ENCODE measurements at places on chromosomes 7 and 10.

GRCh38 chr10:16795410-16796073, 21.7 kb downstream of the RSU1 start:
- DNase-seq: no peak

DNA sequence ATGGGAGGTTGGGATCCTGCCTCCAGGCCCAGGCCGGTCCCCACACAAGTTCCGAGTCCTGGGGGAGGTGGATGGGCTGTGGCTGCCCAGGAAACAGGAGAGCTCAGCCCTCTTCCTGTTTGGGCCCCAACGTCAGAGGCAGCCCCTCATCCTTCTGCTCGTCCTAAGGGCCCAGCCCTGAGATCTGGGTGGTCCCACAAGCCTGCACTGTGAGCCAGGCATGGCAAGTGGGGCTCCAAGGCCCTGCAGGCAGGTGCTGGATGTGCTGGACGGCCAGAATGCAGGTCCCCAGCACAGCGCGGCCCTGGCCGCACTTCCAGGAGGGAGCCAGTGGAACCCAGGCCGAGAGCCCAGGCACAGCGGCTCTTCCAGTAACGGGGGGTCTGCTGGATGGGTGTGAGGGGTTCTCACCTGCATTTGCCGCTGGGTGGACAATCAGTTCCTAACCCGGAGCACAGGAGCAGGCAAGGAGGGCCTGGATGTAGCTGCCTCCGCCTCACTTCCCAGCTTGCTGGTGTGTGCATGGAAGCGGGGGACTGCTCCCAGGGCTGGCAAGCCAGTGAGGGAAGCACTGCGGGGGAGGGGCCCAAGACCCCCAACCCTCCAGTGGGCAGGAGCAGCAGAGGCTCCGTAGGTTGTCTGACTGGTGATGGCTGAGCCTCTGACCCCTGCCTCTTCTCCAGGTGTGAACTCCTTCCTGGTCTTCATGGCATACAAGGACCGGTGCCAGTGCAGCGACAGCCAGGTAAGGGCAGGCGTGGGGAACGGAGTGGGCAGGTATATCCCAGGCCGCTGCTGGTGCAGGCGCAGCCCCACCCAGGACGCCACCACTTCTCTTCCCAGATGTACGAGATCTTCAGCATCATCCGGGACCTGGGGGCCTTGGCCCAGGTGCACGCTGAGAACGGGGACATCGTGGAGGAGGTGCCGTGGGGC, 9.7 kb downstream of the DPYSL4 start:
- no peak for DNase-seq

DNA sequence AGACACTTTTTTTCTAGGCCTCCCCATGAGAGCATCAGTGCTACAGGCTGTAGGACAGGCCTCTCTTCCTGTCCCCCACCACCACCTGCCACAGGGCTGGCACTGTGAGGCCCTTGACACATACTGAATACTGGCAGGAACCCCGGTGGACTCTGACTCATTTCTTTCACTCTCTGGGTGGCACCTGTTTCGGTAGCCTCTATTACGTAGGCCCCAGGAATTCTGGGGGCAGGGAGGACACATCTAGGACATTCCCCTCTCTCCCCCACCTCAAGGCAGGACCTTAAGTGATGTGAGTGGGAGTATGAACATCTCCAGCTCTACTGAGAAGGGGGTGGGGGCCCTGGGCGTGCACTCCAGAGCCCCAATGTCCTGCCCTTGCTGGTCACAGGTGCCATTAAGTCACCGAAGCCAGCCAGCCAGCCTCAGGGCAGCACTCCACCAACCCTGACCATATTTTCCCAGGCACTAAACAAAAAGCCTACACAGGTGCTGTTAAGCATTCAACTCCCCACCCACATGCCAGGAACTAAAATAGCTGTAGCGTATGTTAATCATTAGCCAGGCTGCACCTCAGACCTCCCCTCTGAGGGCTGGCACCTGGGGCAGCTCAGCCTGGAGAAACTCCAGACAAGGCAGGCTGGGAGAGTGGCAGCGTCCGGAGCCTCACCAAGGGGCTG, 8.9 kb downstream of the ANXA11 start:
- DNase-seq: no peak

DNA sequence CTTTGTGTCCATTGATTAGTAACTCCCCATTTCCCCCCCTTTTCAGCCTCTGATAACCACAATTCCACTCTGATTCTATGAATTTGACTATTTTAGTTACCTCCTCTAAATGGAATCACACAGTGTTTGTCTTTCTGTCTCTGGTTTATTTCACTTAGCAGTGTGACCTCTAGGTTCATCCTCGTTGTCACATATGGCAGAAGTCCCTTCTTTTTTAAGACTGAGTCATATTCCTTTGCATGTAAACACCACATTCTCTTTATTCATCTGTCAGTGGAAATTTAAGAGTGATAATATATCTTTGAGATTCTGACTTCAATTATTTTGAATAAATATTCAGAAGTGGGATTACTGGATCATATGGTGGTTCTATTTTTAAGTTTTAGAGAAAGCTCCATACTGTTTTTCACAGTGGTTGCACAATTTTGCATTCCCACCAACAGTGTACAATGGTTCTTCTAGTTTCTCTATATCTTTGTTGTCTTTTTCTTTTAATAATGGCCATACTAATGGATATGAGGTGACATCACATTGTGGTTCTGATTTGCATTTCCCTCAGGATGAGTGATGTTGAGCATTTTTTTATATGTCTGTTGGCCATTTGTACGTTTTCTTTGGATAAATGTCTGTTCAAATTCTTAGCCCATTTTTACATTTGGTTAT, 126.1 kb upstream of the GRB10 start:
- DNase-seq: no peak

- DNase-seq: no peak
These were observed 12.4 kb upstream of the CAMK2G start for GRCh38 chr10:73886661-73887293.

GRCh38 chr10:29627201-29628132, 7.3 kb downstream of the SVIL start:
- DNase-seq: no peak

GRCh38 chr10:116705498-116705897, 36.9 kb downstream of the HSPA12A start:
- DNase-seq: no peak

DNA sequence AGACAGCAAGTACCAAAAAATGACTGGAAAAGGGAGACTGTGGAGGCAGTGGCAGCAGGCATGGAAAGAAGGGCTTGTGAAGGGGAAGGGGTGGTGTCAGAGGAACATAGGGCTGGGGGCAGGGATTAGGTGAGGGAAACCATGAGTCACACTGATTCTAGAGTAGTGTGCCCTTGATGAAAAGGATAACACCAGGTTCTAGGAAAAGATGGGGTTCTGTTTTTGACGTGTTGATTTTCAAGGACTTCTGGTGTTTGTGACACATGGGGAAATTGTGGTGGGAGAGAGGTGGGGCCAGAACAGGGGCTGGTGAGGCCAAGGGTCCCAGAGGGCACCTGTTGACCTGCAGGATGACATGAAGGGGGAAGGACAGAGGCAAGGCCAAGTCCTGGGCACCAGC, 57.1 kb downstream of the FIGNL1 start:
- no peak for DNase-seq

- DNase-seq: no peak
These were observed 110.3 kb downstream of the ADRA2A start for GRCh38 chr10:111187096-111187495.

- DNase-seq: no peak
These were observed 634 bp downstream of the HECW1 start for GRCh38 chr7:43112941-43113621.

Data from stimulated activated CD4-positive, alpha-beta T cell treated with anti-CD3 and anti-CD28 coated beads, TNF-alpha, amount 100 ng/mL, for 1 hour (primary cell).